ENCODE measurements at places on chromosomes 7 and 10. TPM values are rescaled to one million over a fixed set of nuclear protein-coding genes. Genes with fewer than 3 reads are reported as not detected.

Gene MSS51
- 1.4 TPM for total RNA-seq

Gene TWIST1
- not detected for total RNA-seq

DNA sequence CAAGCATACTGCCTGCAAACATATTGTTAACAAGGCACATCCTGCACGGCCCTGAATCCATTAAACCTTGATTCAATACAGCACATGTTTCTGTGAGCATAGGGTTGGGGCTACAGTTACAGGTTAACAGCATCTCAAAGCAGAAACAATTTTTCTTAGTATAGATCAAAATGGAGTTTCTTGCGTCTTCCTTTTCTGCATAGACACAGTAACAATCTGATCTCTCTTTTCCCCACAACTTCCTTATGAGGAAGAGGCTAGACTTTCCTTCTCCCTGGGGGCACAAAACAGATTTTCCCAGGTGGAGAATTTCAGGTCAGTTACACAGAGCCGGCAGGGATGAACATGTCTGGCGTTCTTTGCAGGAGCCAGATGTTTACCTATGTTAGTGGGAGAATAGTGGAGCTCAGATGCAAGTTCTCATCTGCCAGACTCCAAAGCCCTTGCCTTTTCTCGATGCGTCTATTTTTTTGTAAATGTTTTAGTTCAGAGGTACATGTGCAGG, 37.5 kb upstream of the PFKFB3 start:
- DNase-seq: no peak
- no peak overlapping the region for H3K27ac ChIP-seq
- H3K4me1 ChIP-seq: no peaks in the 10 kb centered on the region
- no peak overlapping the region for H3K4me3 ChIP-seq
- H3K36me3 ChIP-seq: peaks cover 5% of the 10 kb centered on the region
- H3K27me3 ChIP-seq: no peaks in the 10 kb centered on the region

DNA sequence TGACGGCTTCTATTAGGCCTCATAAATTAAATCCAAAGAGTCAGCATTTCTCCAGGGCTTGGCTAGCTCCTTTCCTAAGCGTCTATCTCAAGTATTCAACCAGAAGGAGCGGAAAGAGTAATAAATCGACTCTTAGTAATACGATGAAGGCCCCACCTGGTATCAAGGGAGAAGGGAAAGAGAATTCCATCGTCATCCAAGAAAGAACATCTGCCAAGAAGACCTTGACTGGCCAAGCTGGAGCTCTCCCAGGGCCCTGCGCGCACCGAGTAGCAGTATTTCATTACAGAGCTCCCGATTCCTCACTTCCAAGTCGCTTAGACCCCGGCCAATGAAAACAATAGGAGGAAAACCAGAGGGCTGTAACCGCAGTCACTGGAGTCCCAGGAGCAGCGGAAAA, 178.0 kb upstream of the FRMD4A start:
- no peak for DNase-seq
- no peak overlapping the region for H3K4me3 ChIP-seq
- H3K27ac ChIP-seq: no peak overlapping the region
- H3K4me1 ChIP-seq: no peaks in the 10 kb centered on the region
- peaks cover 9% of the 10 kb centered on the region for H3K36me3 ChIP-seq
- no peaks in the 10 kb centered on the region for H3K27me3 ChIP-seq

DNA sequence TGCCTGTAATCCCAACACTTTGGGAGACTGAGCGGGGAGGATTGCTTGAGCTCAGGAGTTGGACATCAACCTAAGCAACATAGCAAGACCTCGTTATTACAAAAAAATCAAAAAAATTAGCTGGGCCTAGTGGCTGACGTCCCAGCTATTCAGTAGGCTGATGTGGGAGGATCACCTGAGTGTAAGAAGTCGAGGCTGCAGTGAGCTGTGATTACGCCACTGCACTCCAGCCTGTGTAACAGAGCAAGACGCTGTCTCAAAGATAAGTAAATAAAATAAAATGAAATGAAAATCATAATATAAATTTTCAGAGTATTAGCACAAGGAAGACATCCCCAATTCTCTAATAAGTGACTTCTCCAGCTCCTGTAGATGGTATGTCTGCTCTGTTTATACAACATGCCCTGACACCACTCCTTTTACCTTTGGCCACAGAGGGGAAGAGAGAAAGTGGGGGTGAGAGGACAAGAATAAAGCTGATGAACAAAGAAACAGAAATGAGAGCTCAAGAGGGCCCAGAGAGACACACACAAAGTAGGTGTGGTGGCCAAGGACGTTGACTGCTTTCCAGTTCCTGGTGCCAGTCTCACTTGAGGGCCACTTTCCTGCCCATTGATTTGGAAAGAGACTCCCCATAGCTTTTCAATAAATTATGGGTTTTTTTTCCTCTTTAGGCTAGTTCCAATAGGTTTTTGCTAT, 62.9 kb downstream of the PTTG1IP2 start:
- no peaks in the 10 kb centered on the region for H3K27me3 ChIP-seq
- H3K36me3 ChIP-seq: no peaks in the 10 kb centered on the region
- DNase-seq: no peak
- no peak overlapping the region for H3K4me3 ChIP-seq
- peaks cover 5% of the 10 kb centered on the region for H3K4me1 ChIP-seq

DNA sequence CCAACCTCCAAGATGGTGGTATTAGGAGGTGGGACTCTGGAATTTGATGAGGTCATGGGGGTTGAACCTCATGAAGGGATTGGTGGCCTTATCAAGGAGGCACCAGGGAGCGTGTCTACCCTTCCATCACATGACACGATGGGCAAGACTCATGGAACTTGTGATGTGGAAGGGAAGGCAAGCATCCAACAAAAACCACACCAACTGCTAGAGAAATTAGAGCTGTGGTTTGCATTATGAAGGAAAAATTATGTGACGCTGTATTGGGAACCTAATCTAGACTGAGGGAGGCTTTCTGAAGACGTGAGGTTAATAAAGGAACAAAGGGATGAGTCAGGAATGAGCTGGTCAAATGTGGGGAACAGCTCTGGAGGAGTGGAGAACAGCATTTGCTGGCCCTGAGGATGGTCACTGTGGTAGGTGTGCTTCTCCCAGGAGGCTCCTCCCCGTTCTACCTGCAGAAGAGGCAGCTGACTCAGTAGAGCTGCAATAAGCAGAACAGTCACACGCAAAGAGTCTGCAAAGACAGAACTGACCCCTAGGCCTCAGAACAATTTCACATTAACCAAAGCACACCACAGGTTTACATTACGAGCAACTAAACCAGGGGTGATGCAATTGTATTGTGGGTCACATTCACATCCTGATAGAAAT, 236.6 kb upstream of the GRB10 start:
- no peak overlapping the region for H3K27ac ChIP-seq
- H3K4me1 ChIP-seq: no peaks in the 10 kb centered on the region
- peaks cover 22% of the 10 kb centered on the region for H3K36me3 ChIP-seq
- H3K27me3 ChIP-seq: no peaks in the 10 kb centered on the region
- H3K4me3 ChIP-seq: no peak overlapping the region
